ENCODE measurements at places on chromosomes 2 and 18.
A peak's percentile ranks its signal among the peaks of the same experiment; 100 is the strongest.

DNA sequence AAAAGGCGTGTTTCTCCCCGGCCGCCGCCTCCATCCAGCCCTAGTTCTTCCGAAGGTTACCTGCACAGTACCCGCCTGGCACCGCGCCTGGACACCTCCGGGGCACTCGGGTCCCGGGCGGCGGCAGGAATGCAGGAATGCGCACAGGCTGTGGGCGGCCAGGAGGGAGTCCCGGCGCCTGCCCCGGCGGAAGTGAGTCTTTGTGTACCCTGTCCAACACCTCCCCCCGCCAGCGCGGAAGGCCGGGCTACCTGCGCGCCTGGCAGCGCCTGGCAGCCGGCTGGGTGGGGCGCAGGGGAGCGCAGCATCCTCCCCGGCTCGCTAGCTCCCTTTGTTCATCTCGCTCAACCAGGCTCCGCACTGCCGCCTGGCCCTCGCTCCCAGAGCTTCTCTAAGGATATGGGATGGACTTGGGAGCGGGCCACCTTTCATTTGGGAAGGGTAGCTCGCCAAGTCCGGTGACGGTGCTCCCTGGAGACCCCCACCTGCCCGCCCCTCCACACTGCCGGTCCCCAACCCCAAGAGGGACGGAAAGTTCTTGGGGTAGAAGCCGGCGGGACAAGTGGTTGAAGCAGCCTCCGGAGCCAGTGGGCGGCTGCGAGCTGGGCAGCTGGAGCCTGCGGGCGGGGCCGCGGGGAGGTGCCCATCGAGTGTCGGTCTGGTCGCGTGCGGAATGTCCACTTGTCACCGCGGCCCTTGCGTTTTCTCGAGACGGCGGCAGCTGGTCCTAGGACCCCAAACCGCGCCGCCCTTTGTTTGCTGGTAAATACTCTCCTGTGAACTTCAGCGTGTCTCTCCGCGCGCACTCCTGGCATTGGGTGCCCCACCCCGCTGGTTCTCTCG lies 1.2 kb upstream of the ST6GAL2 start:
- DNase-seq: no peak

DNA sequence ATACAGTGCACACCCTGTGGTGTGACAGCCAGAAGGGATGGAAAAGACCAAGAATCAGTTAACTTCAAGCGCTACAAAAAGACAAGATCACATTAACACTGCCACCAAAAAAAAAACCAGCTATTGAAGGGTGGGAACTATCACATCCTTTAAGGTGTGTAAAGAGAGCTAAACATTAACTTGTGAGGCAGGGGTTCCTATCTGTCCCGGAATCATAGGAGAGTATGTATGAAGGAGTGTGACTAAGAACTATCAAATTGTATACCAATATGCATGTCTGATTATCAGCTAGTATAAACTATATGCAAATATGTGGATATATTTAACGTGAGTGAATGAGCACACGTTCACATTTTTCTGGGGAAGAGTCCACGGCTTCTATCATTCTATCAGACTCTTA lies 88.4 kb upstream of the DNER start:
- no peak for DNase-seq

GRCh38 chr2:143840601-143841000 lies 679.3 kb downstream of the ZEB2 start:
- no peak for DNase-seq

DNA sequence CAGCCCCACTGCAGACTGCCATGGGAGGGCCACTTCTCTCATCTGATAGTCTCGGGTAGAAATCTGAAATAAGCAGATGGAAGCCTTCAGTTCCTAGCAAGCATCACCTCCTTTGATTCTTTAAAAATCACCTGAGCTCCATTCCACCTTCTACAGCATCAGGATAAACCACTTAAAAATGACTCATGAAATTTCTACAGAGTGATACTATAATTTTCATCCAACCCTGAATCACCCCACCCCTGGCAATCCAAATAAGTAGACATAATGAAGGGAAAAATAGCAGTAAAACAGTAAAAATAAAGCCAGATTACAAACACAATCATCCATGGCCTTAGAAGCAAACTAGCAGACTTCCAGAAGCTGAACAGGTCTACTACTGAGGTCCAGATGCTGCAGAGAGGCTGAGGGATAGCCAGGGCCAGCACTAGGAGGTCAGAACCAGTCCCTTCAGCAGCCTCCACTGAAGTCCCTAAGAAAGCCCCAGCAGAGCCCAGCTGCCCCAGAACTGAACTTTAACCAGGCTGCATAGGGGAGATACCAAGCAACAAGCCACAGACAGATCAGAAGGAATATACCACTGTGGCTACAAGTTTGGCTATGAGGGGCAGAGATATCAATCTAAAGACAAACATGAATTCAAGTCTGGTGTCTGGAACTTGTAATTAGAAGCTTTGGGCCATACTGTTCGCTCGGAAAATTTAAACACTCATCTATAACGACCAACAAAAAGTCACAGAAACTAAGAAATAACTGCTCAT lies 54.7 kb upstream of the RNU4ATAC start:
- no peak for DNase-seq

- DNase-seq: no peak
Observed at GRCh38 chr2:223697892-223698645, 95.9 kb upstream of the SCG2 start.

- no peak for DNase-seq
Observed at GRCh38 chr2:28697602-28698149, 54.0 kb upstream of the PPP1CB start.

DNA sequence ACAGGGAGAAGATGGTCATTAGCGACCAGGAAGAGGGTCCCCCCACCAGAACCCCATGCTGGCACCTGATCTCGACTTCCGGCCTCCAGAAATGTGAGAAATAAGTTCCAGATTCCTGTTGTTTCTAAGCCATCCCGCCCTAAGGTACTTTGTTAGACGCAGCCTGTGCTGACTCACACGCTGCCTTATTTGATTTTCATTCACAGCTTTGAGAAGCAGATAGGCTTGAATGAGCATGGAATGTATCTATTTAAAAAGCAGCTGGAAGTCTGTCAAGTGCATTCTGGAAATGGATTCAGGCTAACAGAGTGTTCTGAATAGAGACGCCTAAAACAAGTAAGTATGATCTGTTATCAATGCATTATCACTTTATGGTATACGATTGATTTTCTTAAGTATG lies 8.3 kb upstream of the IL1R2 start:
- no peak for DNase-seq

DNA sequence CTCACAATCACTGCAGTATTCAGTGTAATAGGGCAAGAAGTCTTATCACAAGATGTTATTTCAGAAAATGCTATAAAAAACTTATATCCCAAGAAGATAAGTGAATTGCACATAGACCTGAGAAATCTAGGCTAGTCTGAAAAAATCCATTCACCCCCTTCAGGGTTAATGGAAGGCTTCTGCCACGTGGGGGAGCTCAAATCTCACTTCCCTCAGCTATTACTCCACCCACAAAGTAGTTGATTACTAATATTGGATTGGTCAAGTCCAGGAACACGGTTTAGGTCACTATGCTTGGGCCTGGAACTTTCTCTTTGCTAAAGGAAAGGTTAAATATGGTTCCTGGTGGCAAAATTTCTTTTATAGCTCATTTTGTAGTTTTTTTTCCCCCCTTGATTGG lies 51.2 kb upstream of the ADAM23 start:
- DNase-seq: peak; percentile 4

- no peak for DNase-seq
Observed at GRCh38 chr2:25276569-25277465, 64.9 kb downstream of the DNMT3A start.

- peak; percentile 27 for DNase-seq
Observed at GRCh38 chr2:24083567-24084385, 858 bp downstream of the TP53I3 start.

GRCh38 chr2:123086613-123087385 lies 938.3 kb upstream of the CNTNAP5 start:
- DNase-seq: no peak

DNA sequence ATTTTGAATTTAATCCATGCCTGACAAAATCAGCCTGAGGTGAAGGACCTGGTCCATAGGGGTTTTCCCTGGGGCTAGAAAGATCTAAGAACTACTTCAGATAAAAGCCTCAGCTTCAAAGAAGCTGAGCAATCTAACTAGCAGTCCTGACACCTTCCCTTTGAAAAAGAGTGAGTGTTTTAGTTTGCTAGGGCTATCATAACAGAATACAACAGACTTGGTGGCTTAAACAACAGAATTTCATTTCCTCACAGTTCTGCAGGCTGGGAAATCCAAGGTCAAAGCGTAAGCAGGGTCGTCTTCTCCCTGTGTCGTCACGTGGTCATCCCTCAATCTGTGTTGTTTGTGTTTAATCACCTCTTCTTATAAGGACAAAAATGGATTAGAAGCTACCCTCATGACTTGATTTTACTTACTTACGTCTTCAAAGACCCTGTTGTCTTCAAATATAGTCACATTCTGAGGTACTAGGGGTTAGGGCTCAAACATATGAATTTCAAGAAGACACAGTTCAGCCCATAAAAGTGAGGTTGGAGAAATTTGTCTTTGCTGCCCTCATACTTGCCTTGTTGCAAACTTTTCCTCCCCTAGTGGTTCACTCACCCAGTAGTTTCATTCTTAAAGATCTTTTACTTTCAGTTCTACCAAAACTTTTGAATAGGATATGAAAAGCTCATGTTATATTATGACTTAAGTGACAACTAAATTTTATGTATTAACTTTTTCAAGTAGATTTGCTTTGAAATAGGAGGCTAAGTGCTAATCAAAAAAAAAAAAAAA lies 673.8 kb downstream of the ARHGAP15 start:
- no peak for DNase-seq

- DNase-seq: no peak
Observed at GRCh38 chr2:47256416-47257087, 101.4 kb upstream of the STPG4 start.

GRCh38 chr2:3633089-3633981 lies 24.7 kb upstream of the ALLC start:
- no peak for DNase-seq

DNA sequence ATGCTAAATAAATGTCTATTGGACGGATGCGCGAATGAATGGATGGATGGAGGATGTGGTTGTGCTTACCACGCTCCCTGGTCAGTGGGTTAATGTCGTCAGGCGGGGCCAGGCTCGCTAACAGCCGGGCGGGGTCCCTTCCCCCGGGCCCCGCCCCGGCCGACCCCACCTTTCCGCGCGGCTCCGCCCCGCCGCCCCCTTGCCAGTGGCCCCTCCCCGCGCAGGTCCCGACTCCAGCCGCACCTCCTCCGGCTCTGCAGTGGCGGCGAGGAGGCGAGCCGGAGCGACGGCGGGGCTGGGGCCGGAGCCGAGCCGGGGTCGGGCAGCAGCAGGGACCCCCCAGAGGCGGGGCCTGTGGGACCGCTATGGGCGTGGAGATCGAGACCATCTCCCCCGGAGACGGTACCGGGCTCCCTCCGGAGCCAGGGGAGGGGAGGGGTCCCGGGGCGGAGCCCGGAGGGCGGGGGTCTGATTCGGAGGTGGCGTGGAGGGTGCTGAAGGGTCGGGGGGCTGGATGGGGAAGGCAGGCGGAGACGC lies at the start of gene FKBP1B:
Gene FKBP1B (plus strand): TSS at position 257 of the 537 bp plus-strand sequence. CDS start 109 bp downstream, at position 366.
- no peak for DNase-seq

GRCh38 chr2:66836851-66837250 lies 401.9 kb downstream of the MEIS1 start:
- no peak for DNase-seq

DNA sequence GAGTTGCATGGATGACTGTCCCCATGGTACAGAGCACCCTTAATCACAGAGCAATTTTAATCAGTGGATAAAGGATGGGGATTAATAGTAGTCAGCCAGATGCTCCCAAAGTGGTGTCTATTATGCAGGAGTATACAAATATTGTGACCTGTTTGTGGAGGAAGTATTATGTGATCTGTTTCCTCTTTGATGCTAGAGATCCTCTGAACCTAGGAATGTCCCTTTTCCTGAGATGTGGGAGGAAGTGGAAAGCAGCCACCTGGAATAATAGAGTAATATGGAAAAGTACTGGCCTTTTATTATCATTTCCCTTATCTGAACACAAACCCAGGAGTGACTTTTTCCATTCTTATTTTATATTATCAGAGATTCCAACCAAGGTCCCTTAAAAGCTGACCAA lies 94.2 kb upstream of the EFEMP1 start:
- no peak for DNase-seq

DNA sequence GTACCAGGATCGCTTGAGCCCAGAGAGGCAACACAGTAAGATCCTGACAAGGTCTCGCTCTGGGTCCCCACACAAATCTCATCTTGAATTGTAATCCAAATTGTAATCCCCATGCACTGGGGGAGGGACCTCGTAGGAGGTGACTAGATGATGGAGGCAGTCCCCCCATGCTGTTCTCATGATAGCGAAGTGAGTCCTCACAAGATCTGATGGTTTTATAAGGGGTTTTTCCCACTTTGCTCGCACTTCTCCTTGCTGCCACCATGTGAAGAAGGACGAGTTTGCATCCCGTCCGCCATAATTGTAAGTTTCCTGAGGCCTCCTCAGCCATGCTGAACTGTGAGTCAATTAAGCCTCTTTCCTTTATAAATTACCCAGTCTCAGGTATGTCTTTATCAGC lies 46.0 kb upstream of the SERTAD2 start:
- no peak for DNase-seq

DNA sequence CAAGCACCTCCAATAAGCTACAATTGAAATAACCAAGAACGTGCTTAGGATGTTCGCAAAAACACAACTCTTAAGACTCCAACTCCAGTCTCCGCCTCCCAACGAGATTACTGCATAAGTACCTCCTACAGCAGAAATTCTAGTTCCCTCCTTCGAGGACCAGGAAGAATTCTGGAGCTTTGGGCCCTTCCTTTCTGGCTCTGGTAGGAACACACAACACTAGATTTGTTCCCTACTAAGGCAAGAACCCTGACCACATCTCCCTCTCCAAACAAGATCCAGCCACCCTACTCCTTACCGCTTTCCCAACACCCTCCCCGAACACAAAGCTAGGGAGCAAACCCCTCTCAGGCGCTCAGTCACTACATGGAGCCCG lies 721 bp downstream of the ADAM17 start:
- DNase-seq: no peak

GRCh38 chr2:112787729-112788393 lies 3.6 kb upstream of the IL1A start:
- DNase-seq: no peak

- no peak for DNase-seq
Observed at GRCh38 chr2:21664083-21664482, 540.3 kb downstream of the TDRD15 start.

GRCh38 chr18:44870631-44871502 lies 190.2 kb downstream of the SETBP1 start:
- DNase-seq: no peak

DNA sequence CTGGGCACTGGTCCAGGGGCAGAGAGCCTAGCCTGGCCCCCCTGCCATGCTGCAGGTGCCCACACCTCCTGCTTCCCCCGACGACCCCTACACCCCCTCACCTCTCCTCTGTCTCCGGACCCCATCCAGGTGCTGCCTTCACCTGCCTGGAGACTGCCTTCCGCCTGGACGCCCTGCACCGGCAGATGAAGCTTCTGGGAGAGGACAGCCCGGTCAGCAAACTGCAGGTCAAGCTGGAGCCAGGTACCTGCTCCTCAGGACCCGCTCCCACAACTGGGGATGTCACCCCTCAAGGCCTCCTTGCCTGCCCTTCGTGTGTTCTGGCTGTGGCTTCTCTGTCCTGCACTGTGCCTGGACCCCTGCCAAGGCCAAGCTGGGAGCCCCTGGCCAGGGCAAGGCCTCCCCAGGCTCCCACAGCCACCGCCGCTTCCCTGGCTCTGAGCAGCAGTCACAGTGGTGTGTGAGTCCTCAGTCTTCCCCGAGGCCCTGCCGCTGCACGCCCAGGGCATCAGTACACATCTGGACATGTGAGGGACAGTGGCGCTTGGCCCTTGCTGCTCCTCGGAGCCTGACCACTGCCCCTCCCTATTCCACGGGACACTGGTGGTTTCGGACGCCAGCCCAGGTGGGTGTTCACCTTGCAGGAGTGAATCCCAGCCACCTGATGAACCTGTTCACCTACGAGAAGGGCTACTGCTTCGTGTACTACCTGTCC lies 6.3 kb downstream of the RNPEPL1 start:
- DNase-seq: no peak

GRCh38 chr18:5772306-5773105 lies 122.8 kb downstream of the TMEM200C start:
- no peak for DNase-seq

Data from NCI-H2107 (cell line).